DND-41 (cell line): ENCODE measurements at places on chromosomes 1 and 21.

DNA sequence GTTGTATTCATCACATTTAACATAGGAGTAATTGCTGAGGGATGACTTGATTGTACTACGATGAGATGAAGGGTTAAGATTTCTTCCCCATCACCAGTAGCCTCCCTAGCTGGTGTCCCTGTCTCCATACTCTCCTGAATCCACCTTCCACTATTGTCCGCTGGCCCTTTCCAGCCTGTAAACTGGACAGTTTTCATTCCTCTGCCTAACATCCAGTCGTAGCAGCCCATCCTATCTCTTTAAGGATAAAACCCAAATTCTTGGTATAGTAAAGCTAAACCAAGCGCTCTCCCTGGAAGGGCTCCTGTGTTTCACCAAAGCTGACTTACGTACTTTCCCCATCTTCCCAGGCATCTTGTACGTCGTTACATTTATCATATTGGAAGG, 670 bp downstream of the COX20 start:
- DNase-seq = peak; percentile 35

DNA sequence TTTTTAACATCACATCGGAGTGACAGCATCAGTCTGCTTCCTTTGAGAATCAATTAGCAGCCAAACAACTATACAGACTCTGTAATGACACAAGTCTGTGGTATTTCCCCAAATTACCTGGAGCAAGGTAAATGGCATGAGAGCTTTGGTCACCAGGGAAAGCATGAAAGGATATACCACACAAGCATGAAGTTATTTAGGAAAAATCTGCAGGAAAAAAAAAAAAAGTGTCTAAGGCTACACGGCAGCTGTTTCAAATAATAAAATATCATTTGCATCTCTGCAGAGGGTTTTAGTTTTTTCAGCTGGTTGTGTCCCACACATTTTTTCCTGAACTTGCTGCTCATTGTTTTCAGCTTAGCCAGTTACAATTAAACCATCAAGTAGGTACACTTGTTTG, 234.7 kb downstream of the TTLL7 start:
- no peak for DNase-seq

GRCh38 chr1:237390823-237391222, 348.8 kb downstream of the RYR2 start:
- DNase-seq = no peak

- DNase-seq = no peak
Measured at GRCh38 chr21:45575993-45576837, 34.0 kb upstream of the SLC19A1 start.

DNA sequence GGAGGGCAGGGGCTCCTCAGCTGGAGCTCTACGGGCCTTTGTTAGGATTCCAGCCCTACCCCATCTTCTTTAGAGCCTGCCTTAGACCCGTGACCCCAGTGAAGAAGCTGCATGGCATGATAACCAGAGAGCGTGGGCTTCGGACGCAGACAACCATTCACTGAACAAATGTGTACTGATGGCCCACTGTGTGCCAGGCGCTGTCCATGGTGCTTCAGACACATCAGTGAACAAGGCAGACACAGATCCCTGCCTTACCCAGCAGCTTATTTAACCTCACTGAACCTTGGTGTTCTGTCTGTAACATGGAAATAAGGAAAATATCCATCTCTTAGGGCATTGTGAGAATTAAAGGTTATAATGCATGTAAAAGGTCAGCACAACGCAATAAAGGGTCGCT, 9.5 kb downstream of the CHIT1 start:
- peak; percentile 24 for DNase-seq

GRCh38 chr1:6498576-6499111, 7.2 kb upstream of the PLEKHG5 start:
- DNase-seq = no peak

DNA sequence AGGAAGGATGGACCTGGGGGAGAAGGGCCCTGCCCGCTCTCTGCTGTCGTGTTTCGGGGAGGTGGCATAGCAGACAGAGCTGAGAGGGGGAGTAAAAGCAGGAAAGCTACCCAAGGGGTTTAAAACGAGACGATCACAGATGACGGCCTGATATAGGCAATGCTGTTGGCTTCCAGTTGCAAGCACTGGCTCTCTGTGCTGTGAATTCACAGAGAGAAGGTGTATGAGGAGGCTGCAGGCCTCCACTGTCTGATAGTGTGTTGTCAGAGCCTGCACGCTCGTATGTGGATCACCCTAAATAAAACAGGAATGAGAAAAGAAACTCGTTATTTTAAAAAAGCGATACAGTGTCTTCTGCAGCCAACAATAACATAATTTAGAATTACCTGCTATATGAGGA, 57.4 kb downstream of the LGR6 start:
- DNase-seq = no peak

DNA sequence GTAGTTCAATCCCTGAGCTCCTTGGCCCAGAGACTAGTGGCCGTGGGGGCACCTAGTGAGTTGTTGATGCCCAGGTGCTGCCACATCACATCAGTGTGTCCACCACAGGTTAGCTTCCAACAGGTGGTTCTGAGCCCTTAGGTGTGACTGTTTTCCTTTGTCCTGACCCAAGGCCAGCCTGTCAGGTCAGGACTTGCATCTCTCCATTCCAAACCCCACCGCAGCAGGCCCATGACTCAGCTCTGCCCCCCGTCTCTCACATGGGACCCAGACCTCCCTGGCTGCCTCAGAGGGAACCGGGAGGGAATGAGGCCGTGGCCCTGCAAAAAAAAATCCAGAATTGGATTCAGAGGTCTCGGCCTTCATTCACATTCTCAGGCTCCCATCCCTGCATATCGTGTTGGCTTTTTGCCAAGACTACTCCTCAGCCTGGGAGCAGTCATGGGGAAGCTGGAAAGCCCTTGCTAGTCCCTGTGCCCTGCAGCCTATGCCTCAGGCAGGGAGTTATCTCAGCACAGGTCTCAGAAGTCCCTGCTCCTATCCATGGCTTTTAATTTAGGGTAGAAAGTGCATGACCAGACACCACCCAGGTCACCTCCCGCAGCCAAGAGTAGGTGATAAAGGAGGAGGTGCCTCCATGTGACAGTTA, 7.2 kb downstream of the INAVA start:
- DNase-seq = no peak

- DNase-seq = no peak
Measured at GRCh38 chr1:164559342-164560051, 513 bp downstream of the PBX1 start.

- DNase-seq = peak; percentile 13
Measured at GRCh38 chr1:241627453-241628259, 12.5 kb downstream of the CHML start.
